ENCODE measurements at places on chromosomes 3 and 15. TPM values are rescaled to one million over a fixed set of nuclear protein-coding genes. Genes with fewer than 3 reads are reported as not detected.

GRCh38 chr3:120909602-120909878 lies 1.5 kb downstream of the STXBP5L start:
- H3K36me3 ChIP-seq: no peaks in the 10 kb centered on the region
- no peak overlapping the region for H3K4me3 ChIP-seq
- H3K27me3 ChIP-seq: peaks cover 41% of the 10 kb centered on the region
- no peak overlapping the region for H3K27ac ChIP-seq
- H3K4me1 ChIP-seq: peaks cover 5% of the 10 kb centered on the region
- DNase-seq: no peak

- no peak overlapping the region for H3K27ac ChIP-seq
- DNase-seq: no peak
- H3K4me1 ChIP-seq: peaks cover 27% of the 10 kb centered on the region
- peaks cover 21% of the 10 kb centered on the region for H3K27me3 ChIP-seq
- no peak overlapping the region for H3K4me3 ChIP-seq
Measured at GRCh38 chr15:89021224-89021623, 67.0 kb upstream of the ABHD2 start.

The STRA6 gene
- total RNA-seq: not detected

The NEK10 gene
- total RNA-seq: 0.57 TPM

The ENTPD3 gene
- not detected for total RNA-seq

All from activated T-helper 1 cell treated with anti-CD3 and anti-CD28 coated beads, Interleukin-12 subunit alpha, Interleukin-12 subunit beta, Interleukin-2, Interleukin-4 antibody, amounts not matched to agents 30 ng/mL and 10 ng/mL and 1 ng/mL, durations not matched to agents 14 hours and 24 hours and 36 hours (primary cell).